CD8-positive, alpha-beta memory T cell (primary cell): ENCODE measurements at places on chromosomes 7 and 10. TPM values are rescaled to one million over a fixed set of nuclear protein-coding genes. Genes with fewer than 3 reads are reported as not detected.

H2BK1 gene
- polyA plus RNA-seq: not detected

GRCh38 chr10:121189066-121189465, 337.9 kb downstream of the WDR11 start:
- no peaks in the 10 kb centered on the region for H3K4me1 ChIP-seq
- no peaks in the 10 kb centered on the region for H3K27me3 ChIP-seq
- no peak for DNase-seq
- H3K36me3 ChIP-seq: no peaks in the 10 kb centered on the region

HOXA11 gene
- not detected for polyA plus RNA-seq

MSMB gene
- polyA plus RNA-seq: not detected

DNA sequence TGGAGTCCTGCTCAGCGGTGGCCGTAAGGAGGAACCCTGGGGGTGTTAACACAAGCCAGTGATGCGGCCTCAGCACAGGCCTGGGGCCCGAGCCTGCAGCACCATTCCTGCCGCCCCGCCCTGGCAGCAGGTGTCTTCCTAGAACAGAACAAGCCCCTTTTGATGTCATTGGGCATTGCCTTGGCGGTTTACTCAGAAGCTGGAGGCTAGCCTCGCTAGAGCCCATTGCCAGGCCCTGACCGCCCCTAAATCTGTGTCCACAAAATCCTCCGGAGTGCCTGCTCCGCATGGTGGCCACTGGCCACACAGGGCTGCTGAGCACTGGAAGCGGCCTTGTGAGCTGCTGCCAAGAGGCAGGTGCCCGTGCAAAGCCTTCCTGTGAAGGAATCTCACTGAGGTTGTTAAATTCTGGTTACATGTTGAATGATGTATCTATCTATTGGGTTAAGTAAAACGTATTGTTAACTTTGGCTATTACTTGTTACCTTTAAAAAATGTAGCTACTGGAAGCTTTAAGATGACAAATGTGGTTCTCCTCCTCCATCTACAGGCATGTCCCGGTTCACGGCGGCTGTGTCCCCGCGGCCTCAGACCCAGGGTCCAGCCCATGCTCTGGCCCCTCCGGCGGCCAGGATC, 1.2 kb upstream of the INPP5A start:
- H3K27ac ChIP-seq: peak overlapping the region; percentile 57
- H3K27me3 ChIP-seq: no peaks in the 10 kb centered on the region
- peak overlapping the region; percentile 50 for H3K4me3 ChIP-seq
- no peak for DNase-seq

DNA sequence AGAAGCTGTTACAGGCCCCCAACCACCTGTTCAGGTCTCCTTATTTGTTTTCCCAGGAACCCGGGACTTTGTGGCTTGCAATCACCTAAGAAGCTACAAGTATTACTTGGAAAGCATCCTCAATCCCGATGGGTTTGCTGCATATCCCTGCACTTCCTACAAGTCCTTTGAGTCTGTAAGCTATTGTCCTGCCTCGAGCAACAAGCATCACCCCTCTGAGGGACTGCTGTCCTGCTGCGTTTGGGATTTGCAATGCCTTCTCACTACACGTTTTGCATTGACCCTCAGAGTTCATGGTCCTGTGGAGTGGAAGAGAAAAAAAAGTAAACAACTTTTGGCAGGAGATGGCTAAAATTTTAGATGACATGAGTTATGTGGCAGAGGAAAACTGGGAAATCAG, 9.2 kb downstream of the PNLIPRP1 start:
- no peak overlapping the region for H3K27ac ChIP-seq
- H3K36me3 ChIP-seq: no peaks in the 10 kb centered on the region
- no peaks in the 10 kb centered on the region for H3K27me3 ChIP-seq
- no peak for DNase-seq

SAP25 gene
- polyA plus RNA-seq: 0.56 TPM

- no peaks in the 10 kb centered on the region for H3K36me3 ChIP-seq
- no peaks in the 10 kb centered on the region for H3K4me1 ChIP-seq
- no peak for DNase-seq
- H3K27me3 ChIP-seq: no peaks in the 10 kb centered on the region
- no peak overlapping the region for H3K4me3 ChIP-seq
- no peak overlapping the region for H3K27ac ChIP-seq
Measured at GRCh38 chr10:98326621-98327027, 58.6 kb upstream of the LOXL4 start.

HOXA6 gene
- polyA plus RNA-seq: not detected

SLC26A5 gene
- not detected for polyA plus RNA-seq

OR2A1 gene
- polyA plus RNA-seq: not detected

DNA sequence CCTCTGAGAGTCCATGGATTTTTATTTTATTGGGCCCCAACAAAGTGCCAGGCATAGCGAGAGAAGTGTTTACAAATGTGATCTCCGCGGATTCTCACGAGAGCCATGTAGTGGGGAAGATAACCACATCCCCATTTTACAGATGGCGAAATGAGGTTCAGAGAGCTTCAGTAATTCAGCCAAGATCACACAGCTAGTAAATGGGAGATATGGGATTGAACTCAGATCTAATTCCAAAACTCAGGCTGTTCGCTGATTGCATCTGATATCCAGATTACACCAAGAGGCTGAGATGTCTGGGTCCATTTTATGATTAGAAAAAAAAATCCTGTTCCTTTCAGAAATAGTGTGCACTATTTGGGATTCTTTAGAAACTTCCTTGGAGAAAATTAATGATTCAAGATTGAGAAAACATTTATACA, 1.3 kb downstream of the FAS start:
- peak overlapping the region; percentile 88 for H3K4me3 ChIP-seq
- no peak for DNase-seq
- peaks cover 74% of the 10 kb centered on the region for H3K4me1 ChIP-seq

GRCh38 chr7:108099713-108100112, 30.4 kb downstream of the LAMB4 start:
- no peaks in the 10 kb centered on the region for H3K27me3 ChIP-seq
- peaks cover 5% of the 10 kb centered on the region for H3K4me1 ChIP-seq
- H3K4me3 ChIP-seq: no peak overlapping the region
- H3K27ac ChIP-seq: no peak overlapping the region

GRCh38 chr10:75187961-75188426, 22.6 kb upstream of the VDAC2 start:
- H3K4me3 ChIP-seq: no peak overlapping the region
- no peaks in the 10 kb centered on the region for H3K27me3 ChIP-seq
- DNase-seq: peak; percentile 55
- H3K36me3 ChIP-seq: no peaks in the 10 kb centered on the region
- peaks cover 5% of the 10 kb centered on the region for H3K4me1 ChIP-seq
- no peak overlapping the region for H3K27ac ChIP-seq
